ENCODE measurements at places on chromosomes 1 and 21.

- DNase-seq: no peak
Observed at GRCh38 chr1:232183802-232184201, 446.1 kb downstream of the SIPA1L2 start.

- DNase-seq: peak; percentile 86
Observed at GRCh38 chr1:47023268-47024140, at the start of gene CYP4X1. CYP4X1 (plus strand) TSS chr1:47023669; CDS start chr1:47023818, 149 bp downstream.

DNA sequence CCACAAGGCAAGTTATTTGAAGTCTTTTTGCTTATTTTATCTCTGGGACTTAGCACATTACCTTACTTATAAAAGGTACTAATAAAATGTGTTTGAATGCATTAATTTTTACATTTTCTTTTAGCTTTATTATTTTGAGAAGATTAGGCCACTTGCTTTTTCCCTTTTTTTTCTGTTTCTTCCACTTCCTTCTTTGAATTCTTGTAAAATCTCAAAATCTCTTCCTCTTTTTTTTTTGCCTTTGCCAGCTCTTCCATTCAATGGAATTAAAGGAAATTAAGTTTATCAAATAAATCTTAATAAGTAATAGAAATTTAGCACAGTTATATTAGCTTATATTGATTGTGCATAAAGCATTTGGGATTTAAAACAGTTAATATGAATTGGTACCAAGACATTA is 260.9 kb downstream of the SRGAP2C start:
- no peak for DNase-seq

GRCh38 chr1:87786229-87786628 is 457.5 kb downstream of the LMO4 start:
- DNase-seq: no peak

- DNase-seq: no peak
Observed at GRCh38 chr1:37261129-37261528, 213.3 kb upstream of the ZC3H12A start.

DNA sequence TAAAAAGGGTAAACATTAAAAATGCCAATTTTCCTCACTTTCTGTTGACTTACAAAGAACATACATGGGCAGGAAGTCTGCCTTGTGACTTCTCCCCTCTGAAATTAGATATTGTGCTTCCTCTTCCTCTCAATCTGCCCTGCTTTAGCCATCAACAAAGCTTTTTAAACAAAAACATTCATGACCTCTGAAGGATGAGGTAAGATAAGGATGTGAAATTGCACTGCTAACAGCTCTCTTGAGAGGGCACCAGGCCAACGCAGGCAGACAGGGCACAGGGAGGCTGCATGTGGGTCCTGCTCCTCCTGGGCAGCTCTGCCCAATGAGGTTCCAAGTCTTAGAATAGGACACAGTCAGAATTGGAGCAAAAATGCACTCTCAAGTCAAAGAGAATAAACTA is 62.1 kb downstream of the DEGS1 start:
- peak; percentile 86 for DNase-seq

GRCh38 chr1:193657552-193657951 is 471.1 kb upstream of the B3GALT2 start:
- DNase-seq: no peak

GRCh38 chr1:200546577-200546976 is 74.0 kb downstream of the KIF14 start:
- no peak for DNase-seq

GRCh38 chr1:32250893-32251716 is at the start of gene LCK:
LCK (plus strand) TSS chr1:32251265; CDS start chr1:32274330, 23,065 bp downstream.
- no peak for DNase-seq

DNA sequence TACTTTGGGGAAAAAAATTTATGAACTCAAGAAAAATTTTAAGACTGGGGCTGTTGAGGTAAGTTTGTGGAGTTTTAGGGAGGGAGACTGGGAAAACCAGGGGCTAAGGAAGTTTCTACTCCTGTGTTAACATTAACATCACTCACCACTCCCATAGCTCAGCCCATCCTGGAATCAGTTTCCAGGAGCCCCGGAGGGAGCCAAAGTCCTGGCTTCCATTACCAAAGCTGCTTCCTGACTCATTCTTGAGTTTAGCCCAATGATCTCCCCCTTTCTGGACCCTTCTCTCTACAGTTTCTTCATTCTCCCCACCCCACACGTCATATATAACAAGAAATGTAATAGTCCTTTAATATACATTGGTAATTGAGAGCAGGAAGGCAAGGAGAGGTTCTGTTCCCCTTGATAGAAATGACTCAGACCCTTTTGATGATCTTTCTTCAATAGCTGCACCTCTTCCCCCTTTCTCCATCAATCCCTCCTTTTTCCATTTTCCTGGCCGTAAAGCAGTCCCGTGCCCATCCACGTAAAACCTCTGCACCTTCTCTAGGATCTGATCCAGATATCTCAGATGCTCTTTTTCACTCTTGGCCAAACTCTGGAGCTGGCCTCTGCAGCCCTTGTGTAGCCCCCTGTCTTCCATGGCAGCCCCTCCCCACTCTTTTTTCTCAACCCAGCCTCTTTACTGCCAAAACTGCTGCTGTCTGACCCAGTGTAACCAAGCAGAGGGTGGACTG is 4.6 kb upstream of the PIAS3 start:
- DNase-seq: no peak

DNA sequence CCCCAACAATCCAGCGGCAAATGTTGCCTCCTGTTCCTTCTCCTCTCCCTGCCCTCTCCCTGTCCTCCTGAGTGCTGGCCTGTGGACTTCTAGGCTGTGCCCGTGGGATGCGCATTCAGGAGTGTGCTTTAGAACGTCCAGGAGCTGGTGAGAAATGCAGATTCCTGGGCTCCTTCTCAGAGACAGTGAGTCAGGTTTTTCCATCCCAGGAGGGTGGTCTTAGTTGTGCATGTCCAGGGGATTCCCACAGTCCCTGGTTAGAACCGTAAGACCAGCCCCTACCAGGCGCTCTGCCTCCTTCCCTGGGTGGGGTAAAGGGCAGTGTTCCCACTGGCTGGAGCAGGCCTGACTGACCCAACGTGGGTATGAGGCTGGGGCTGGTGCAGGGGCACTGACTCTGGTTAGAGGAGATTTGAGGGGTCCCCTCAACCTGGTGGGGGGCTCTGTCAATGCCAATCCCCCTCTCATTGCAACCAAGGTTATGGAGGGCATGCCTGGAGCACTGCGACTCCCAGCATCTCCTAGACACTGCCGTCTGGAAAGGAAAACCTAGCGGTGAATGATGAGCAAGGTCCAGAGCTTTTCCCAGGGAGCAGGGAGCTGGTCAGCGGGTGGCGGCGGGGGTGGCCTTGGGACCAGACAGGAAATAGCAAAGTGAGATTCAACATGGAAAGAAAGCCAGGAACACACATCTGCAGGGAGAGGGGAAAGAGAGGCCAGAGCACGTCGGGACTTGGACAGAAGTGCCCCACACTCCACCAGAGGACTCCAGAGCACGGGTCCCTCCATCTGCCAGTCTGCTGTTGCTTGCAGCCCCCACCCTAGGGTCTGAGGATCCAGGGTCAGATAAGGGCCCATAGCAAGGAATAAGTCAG is 38.5 kb downstream of the HSPG2 start:
- DNase-seq: no peak

GRCh38 chr1:173249349-173249748 is 42.2 kb upstream of the TNFSF4 start:
- DNase-seq: no peak

GRCh38 chr1:204581759-204582158 is 65.6 kb downstream of the MDM4 start:
- DNase-seq: no peak

- no peak for DNase-seq
Observed at GRCh38 chr21:38389896-38390295, 108.4 kb downstream of the ERG start.

- DNase-seq: no peak
Observed at GRCh38 chr21:45302082-45303061, 14.7 kb upstream of the POFUT2 start.

DNA sequence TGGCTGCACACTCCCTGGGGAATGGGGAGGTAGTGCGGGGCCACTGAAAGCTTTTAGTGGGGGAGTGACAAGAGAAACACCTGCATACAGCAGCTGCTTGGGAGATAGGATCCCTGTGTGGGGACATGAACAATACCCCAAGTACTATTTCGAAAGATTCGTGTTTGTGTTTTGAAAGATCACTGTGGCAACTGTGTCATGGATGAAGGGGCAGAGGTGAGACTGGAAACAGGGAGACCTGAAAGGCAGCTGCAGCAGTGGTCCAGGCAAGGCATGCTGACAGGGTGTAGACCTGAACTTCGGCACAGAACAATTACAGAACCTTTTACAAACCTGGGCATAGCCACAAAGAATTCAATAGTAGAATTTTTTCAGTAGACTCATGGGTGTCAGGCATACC is 32.9 kb downstream of the TENT5C start:
- no peak for DNase-seq

DNA sequence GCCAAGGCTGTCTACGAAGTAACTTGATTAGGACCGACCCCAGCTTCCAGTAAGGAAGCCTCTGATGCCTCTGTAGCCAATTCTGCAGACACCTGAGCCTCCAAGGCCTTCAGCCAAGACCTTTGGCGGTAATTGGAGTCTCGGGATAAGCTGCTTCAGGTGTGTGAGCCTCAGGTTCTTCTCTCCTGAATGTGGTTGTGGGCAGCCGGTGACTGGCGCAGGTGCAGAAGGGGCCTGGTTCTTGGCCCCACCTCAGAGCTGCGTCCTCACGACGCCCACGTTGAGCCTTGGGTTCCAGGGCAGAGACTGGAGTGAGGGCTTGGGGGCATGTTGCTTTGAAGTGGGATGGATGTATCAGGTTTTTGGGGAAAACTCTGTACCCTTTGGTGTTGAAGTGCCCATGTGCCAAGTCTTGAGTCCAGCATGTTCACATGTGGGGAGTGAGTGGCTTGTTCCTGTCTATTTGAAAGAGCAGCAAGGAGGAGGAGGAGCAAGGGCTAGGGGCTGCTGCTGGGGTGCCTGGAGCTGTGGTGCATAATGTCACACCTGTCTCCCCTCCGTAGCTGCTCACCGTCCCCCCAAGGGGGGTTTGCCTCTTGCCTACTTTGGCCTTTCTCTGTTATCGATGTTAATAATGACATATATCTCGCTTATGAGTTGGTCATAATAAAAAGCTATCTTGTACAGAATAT is 1.4 kb downstream of the PSEN2 start:
- no peak for DNase-seq

GRCh38 chr21:42763581-42764442 is 110.4 kb downstream of the PDE9A start:
- no peak for DNase-seq

GRCh38 chr1:210792250-210793102 is 341.5 kb downstream of the KCNH1 start:
- DNase-seq: no peak

GRCh38 chr1:38481871-38482826 is 377.4 kb downstream of the RRAGC start:
- no peak for DNase-seq

DNA sequence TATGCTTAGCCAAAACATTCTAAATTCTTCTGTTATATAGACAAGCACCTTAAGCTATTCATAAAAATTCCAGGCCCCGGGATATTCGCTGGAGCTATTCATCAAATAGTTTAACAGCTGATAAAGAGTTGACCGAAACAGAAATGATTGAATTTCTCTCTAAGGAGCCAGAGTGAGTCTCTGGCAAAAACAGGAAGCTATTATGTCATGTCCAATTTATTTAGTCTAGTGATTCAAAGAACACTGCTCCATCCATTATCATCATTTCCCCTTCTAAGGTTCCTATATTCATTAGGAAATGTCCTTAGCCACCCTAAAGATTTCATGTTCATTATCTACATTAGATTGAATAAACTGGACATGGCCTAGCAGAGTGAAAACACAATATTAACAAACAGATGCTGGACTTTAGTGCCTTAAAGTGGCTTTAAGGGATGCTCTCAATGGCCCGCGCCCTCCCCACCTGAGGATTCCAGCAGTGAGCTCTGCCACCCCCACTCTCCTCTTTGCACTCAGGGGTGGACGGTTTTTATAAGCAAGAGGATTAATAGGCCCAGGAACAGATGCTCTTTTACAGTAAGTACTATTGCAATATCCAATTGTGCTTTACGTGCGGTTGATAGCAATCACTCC is 122.1 kb upstream of the RGS1 start:
- no peak for DNase-seq

GRCh38 chr1:59771361-59771760 is 43.4 kb upstream of the HOOK1 start:
- no peak for DNase-seq

GRCh38 chr1:185425163-185425562 is 108.1 kb upstream of the IVNS1ABP start:
- DNase-seq: no peak

GRCh38 chr1:171738911-171739310 is 3.0 kb downstream of the VAMP4 start:
- DNase-seq: no peak

GRCh38 chr1:34286511-34286910 is 109.8 kb downstream of the C1orf94 start:
- DNase-seq: no peak

DNA sequence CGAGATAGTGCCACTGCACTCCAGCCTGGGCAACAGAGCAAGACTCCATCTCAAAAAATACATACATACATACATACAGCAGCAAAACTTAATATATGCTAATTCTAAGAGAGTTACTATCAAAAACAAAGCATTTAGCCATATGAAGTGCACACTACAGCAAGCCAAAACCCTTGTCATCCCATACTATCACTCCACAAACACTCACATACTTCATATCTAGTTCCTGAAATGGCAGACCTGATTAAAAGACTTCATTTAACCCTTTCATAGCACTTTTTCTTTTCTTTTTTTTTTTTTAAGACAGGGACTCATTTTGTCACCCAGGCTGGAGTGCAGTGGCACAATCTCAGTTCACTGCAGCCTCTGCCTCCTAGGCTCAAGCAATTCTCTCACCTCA is 65.6 kb downstream of the COP1 start:
- no peak for DNase-seq

GRCh38 chr1:10936998-10937901 is 75.2 kb upstream of the TARDBP start:
- DNase-seq: no peak

DNA sequence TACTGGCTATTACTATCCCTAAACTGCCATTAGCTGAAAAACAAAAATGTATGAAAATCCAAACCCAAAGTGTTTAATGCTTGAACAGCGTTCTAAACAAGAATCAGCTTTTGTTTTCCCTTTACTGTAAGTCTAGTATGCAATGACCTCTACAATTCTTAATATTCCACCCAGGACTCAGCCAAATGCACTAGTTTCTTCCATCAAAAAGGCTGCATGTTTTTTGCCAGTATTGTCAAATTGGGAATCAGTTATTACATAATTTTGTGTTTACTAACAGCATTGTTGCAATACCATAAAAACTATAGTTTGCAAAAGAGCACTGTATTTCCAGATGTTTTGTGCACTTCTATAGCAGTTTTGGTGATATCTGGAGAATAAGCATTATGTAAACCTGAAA is 634.5 kb downstream of the LTN1 start:
- DNase-seq: no peak

- DNase-seq: no peak
Observed at GRCh38 chr1:57401671-57402070, 22.2 kb downstream of the DAB1 start.

- no peak for DNase-seq
Observed at GRCh38 chr1:66563094-66563800, 29.3 kb downstream of the SGIP1 start.

Data from NCI-H2029 treated with DMSO at 0.1 percent for 48 hours (cell line).